ENCODE measurements at places on chromosomes 4 and X.

DNA sequence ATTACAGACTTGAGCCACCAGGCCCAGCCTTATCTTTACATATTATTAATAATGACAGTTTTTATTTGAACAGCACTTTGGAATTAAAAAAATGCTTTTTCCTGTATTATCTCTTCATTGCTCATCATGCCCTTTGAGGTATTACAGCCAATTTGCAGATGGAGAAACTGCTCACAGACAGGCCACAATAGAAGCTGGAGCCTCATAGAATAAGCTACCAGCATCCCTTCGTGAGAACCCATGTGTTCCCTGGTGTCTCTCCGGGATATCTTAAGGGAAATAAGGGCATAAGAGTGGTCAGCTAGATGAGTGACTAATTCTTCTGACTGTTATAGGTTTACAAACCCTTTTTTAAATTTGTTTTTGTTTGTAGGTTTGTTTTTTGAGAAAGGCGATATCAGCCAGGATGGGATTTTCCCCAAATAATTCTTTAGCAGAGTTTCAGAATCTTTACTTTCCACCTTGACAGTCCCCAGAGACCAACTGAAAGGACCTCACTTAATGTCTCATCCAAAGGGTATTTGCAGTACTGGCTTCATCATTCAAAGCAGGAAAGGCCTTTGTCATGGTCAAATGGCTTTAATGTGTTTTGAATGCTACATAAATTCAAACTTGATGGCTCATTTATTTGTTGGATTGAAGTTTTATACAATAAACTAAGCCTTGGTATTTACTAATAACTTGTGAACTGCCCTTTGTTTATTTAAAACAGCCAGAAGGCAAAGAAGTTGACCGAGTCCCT is 48.0 kb upstream of the SOD3 start:
- no peak for DNase-seq

DNA sequence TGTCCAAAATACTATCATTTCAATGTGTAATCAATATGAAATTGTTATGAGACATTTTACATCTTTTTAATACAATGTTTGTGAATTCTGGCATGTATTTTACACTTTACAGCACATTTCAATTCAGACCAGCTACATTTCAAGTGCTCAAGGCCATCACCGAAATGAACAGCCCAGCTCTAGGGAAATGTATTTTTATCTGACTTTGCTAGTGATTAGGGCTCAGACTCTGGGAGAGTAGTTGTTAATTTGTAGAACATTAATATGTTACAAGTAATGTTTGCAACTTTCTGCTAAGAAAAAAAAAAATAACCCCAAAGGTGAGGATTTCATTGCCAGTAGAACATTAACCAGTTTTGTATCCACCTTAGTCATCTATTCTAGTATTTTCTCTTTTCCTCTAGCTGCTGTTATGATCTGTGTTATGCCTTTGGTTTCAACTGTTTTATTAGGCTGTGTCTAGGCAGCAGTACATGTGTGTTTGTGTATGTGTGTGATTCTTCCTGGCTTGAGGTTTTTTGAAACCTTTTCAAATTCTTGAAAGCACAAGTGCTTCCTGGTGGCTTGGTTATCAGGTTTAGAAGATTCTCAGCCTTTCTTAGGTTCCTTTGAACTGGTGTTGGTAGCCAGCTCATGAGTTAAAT is 125.9 kb downstream of the NSUN7 start:
- DNase-seq: no peak

DNA sequence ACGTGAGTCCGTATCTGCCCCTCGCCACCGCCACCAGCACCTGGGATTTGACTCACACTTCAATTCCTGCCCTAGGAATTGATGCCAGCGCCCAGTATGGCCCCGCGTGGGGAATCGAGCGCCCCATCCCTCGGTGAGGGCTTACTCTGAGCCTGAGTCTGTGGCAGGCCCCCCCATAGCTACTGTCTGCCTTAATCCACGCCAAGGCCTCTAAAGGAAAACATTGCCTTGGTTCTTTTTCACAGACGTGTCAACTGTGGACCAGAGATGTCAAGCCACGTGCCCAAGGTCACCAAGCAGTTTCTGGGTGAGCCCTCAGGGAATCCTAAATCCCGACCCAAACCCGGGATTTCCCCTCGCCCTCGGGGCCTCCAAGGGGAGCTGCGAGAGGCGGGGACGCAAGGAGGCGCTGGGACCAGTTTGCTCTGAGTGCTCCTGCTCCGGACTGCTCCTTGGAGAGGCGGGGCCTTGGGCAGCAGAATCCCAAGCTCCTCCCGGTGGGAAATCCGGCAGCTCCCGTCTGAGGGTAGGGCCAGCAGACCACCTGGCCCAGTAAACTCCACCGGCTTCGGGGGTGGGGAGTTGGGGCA is 12.9 kb downstream of the MSX1 start:
- no peak for DNase-seq

- no peak for DNase-seq
Measured at GRCh38 chr4:116016201-116016600, 902.8 kb upstream of the NDST4 start.

DNA sequence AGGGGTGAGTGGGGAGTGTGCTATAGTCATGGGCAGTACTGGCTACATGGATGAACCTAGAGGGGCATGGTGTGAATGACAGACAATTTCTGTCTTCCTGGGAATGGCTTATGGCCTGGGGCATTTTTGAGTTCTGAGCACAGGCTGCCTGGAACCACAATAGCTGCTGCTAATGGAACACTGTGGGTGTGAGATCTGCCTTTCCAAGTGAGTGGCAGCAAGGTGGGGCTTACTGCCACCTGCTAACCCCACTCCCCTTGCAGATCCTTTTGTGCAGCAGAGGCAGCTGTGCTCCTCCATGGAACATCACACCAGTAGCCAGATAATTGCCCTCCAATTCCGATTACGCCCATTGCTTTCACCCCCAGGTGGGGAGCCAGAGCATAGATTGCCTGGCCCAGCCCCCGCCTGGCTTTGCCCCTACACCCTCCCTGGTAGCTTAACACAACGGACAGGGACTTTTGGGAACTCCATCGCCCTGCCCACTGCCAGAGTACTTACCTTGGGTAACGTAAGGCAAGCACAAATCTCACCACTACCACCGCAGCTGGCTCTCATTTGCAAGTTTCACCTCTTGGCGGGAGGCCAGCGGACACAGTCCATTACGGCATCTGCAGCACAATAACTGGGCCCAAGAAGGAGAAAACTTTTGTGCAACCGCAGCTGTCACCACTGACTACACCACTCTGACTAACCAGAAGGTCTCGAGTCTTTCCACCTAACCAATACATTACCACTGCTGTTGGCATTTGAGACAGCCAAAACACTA is 421.2 kb upstream of the NWD2 start:
- no peak for DNase-seq

DNA sequence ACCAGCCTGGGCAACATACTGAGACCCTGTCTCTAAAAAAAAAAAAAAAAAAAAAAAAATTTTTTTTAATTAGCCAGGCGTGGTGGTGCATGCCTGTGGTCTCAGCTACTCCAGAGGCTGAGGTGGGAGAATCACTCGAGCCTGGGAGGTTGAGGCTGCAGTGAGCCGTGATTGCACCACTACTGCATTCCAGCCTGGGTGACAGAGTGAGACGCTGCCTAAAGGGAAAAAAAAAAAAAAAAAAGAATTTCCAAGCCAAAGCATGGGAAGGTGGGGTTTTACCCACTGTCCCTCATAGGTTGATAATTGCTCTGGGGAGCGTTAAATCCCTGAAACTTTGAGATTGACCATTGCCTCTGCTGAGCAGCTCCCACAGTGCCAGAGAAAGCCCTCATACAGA is 427.5 kb downstream of the BCOR start:
- no peak for DNase-seq

DNA sequence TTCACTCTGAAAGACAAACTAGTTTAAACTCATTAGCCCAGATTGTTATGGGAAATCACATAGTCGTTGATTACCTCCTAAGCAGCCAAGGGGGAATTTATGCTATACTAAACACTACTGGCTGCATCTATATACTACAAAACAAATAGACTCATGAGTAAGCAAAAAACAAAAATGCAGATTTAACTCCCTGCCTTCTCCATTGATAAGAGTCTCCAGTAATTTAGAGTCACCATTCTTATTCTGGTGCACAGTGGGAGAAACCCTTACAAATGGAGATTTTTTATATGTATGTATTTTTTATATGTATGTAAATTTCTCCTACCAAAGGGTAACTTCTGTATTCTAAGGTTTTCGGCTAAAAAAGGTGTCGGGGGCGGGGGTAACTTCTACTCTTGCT is 126.6 kb downstream of the PLS3 start:
- DNase-seq: no peak

GRCh38 chr4:125594056-125594602 is 279.4 kb downstream of the FAT4 start:
- DNase-seq: no peak

- DNase-seq: no peak
Measured at GRCh38 chrX:105876658-105877057, 54.3 kb downstream of the NRK start.

- DNase-seq: no peak
Measured at GRCh38 chrX:57178605-57179004, 41.4 kb upstream of the SPIN2A start.

DNA sequence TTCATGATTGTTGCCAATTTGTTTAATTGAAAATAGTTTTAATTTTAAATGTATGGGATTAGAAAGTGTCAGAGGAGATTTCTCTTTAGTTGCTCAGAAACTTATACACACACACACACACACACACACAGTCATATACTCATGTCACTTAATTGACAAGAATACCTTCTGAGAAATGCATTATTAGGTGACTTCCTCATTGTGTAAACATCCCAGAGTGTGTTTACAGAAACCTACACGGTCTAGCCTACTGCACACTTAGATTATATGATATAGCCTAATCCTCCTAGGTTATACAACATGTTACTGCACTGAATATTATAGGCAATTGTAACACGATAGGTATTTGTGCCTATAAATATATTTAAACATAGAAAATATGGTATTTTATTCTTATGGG is 1327.4 kb downstream of the FSTL5 start:
- no peak for DNase-seq

- DNase-seq: no peak
Measured at GRCh38 chrX:7214251-7214650, 66.3 kb upstream of the PUDP start.

- DNase-seq: no peak
Measured at GRCh38 chr4:8558080-8558960, 21.9 kb upstream of the GPR78 start.

DNA sequence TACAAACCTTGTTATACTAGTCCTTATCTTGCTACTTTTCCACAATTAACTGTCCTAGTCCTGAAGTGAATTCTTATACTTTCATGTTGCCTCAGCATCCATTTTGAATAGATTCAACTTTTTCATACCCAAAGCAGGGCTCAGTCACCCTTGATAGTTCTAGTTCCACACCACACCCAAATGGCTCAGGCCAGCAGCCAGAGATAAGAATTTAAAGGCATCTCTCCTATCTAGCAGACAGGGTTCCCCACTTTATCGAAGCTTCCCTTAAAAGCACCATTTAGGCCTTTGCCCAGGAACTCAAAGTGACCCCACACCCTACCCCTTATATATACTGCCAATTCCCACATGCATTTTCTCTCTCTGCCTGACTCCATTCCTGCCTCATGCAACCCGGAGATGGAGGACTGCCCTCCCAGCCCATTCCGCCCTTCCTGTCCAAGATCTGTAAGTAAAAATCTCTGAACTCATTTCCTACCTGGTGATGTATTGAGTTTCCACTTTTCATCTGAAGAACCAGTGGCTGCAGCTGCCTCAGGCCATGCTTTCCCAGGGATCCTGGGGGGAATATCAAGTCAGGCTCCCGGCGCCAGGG is 63.7 kb upstream of the TXK start:
- DNase-seq: no peak

DNA sequence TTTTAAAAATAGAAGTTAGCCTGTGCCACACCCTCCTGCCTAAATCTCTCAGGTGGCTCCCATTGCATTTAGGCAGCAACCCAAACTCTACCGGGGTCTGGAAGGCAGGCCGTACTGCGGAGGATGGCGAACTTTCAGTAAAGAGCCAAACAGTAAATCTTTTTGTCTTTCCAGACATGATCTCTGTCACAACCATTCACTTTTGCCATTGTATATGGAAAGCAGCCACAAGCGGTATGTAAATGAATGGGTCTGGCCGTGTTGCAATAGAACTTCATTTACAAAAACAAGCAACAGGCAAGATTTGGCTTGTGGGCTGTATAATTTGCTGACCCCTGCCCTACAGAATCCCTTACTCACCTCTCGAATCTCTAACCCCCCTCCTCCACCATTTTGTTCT is 3.3 kb downstream of the RADX start:
- no peak for DNase-seq

GRCh38 chr4:26083987-26084386 is 170.0 kb downstream of the SMIM20 start:
- no peak for DNase-seq

GRCh38 chr4:10006231-10006600 is 15.1 kb downstream of the SLC2A9 start:
- DNase-seq: no peak

DNA sequence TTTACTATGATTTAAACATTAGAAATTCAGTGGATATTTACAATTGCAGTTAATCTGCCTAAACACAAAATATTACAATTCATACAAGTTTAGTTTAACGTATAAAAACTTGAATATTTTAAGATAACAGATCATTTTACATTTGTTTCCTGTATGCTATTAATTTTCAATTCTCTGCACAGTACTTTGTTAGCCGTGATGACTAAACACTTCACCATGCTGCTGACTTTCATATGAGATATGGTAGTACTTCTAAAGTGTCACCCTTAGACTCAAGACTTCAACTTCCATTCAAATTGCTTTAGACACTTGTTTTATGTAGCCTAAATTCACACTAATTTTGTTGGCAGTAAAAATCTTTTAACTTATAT is 1646.4 kb upstream of the ADGRL3 start:
- DNase-seq: peak; percentile 13

- no peak for DNase-seq
Measured at GRCh38 chrX:132676561-132677186, 187.8 kb upstream of the MBNL3 start.

Measured in SW 1271 (cell line).